ENCODE measurements at places on chromosomes 2 and 18. TPM values are rescaled to one million over a fixed set of nuclear protein-coding genes. Genes with fewer than 3 reads are reported as not detected.

Gene C2orf66
- total RNA-seq: 1.0 TPM

Gene IL1F10
- total RNA-seq: not detected

Gene FHOD3
- total RNA-seq: 25.7 TPM

DNA sequence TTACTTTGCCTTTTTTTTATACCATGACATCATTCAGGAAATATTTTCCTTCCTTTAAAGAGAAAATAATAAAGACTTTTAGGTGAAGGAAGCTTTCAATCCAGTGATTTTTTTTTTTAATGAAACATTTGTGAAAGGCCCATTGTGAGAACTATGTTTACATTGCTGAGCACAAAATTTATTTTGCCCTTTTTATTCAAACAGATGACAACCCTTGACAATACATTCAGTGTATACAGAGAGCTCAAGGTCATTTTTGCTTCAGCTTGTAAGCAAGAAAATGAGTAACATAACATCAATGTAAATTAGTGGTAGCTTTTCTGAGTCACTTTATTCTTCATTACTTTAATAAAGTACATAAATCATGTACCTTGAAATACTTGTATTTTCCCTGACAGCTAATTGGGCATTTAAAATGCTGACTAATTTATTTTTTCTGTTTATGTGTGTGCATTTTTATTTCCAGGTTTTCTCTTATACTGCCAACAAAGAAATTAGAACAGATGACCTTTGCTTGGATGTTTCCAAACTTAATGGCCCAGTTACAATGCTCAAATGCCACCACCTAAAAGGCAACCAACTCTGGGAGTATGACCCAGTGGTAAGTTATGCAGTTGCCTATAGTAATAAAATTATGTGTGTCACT, 121.6 kb downstream of the GALNT1 start:
- no peak for DNase-seq

DNA sequence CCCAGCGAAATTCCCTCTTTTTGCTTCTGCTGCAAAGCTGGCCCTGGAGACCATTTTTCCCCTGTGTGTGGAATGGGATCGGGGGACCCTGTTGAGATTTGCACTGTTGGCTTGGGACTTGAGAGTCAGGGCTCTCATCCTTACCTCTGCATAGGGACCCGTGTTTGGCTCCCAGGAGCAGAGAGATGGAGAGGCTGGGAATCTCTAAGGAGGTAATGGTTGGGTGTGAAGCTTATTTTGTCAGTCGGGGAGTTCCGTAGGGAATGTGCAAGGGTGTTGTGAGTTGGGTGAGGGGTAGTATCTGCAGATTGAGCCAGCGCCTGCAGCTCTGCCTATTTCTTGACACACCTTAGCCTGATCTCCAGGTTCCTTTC, 4.5 kb downstream of the GATA6 start:
- DNase-seq: no peak

DNA sequence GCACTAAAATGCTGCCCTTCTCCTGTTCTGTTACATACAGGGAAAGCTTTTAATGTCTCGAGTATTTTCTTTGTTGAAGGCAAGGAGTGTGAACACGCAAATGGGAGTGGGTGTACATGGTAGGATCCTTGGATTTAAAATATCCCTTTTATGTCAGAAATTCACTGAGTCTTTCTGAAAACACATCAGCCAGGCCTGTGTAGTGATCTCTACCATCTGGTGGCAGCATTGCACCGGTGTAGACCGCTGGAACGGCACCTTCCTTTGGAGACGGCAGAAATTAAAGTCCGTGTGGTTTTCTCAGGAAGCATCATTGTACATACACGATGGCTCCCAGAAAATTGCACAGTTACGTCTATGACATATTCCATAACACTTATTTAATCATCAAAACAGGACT, 515.8 kb downstream of the GALR1 start:
- DNase-seq: peak; percentile 52

DNA sequence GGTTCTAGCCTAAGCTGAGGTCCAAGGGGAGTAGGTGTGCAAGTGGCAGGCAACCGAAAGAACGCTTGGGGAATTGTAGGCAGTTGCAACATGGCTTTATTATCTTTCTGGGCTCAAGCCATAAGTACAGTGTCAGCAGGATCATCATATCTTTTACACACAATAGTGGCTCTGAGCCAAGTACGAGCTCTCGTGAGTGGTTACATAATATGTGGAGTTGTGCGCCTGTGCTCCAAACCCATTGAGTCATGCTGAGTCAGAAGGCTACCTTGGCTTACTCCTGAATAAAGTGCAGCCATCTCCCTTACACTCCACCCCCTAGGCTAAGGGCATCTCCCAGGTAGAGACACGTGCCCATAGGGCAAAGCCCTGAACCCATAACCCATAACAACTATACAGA, 233.9 kb downstream of the SATB2 start:
- no peak for DNase-seq

DNA sequence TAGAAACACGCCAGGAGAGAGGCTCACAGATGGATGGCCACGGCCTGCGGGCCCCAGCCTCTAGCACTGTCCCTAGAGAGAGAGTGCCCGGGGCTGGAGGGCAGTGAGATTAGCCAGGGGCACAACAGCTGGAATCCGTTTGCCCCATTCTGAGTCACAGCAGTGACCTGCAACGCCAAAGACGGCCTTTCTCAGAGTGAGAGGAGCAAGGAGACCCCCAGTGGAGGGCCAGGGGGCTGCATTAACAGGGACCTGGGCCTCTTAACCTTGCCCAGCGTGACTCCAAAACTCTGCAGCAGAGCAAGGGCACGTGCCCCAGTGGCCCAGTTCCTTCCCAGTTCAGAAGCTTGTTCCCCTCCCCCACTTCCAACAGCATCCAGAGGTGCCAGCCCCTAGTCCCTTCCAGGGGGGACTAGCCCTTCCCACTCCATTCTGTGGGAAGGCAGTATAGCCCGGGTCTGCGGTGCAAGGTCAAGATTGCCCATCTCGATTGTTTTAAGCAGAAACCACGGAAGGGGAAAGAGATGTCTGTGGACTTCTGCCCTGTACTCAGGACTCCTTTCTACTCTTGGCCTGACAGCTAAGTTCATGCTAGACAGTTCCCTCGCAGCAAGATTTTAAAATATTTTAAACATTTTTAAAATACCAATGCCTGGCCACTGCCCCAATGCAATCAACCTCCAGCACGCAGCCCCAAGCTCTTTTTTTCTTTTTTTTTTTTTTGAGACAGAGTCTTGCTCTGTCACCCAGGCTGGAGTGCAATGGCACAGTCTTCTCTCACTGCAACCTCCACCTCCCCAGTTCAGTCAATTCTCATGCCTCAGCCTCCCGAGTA, 50.9 kb upstream of the BIN1 start:
- DNase-seq: peak; percentile 38

DNA sequence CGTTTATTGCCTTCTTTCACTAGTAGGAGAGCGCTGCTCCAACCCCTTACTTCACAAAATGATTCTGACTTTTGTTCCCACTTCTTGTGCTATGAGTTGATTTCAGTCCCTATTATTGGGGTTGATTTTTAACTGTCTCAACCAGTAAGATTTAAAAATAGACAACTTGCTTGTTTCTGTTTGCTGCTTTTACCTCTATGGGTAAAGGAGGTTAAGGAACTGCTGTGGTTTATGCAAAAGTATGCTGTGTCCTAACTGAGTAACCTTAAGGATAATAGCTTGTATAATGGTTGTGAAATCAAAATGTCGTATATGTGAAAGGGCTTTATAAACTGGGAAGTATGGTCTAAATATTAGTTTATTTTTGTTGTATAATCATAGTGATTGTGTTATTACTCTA, 22.6 kb downstream of the ALMS1 start:
- no peak for DNase-seq

GRCh38 chr2:58834404-58834803, 593.3 kb upstream of the FANCL start:
- no peak for DNase-seq
